ENCODE measurements at places on chromosomes 4 and X.

- DNase-seq = no peak
Measured at GRCh38 chr4:91256043-91256442, 1047.7 kb upstream of the GRID2 start.

GRCh38 chr4:40306976-40307375 is 28.2 kb upstream of the CHRNA9 start:
- no peak for DNase-seq

DNA sequence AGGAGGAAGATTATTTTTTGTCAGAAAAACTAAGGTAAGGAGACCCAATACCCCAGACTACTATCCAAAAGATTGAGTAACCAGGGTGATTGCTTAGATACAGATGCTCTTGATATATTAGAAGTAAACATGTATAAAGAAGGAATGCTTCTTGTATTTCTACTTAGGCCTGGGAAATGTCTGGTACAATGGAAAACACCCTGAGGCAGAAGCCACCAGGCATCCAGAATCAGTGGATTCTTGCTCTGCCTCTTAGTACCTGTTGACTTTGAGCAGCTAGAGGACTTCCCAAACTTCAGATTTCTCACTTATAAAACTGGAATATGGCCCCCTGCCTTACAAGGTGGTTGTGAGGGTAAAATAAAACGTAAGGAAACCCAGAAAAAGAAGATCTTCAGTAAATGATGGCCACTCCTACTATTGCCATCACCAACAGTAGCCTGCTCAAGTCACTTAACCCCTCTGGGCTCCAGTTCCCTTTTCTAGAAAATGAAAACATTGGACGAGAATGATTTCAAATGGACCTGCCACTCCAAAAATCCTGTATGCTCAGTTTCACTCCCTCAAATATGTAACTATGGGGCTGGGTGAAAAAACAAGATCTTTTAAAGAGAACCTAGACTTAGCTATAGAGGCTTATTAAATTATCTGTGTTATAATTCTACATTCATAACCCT is 56.6 kb downstream of the AMELX start:
- DNase-seq = no peak

DNA sequence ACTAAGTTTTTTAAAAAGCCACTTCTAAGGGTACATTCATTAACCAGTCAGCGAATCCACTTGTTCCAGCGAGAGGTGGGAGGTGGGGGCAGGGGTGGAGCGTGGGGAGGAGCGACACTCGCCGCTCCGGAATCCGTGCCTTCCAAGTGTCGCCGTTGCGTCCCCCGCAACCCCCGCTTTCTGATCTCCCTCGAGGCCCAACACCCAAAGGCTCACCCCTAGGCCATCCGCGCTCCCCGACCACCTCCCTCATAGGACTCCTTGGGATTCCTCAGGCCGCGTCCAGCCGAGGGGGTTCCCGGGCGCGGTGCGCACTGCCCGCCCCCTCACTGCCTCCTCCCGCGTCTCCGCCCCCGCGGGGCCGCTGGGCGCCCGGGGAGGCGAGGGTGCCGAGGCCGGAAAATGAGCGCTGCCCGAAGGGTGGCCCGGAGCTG is 108.1 kb upstream of the STOX2 start:
- DNase-seq = no peak

DNA sequence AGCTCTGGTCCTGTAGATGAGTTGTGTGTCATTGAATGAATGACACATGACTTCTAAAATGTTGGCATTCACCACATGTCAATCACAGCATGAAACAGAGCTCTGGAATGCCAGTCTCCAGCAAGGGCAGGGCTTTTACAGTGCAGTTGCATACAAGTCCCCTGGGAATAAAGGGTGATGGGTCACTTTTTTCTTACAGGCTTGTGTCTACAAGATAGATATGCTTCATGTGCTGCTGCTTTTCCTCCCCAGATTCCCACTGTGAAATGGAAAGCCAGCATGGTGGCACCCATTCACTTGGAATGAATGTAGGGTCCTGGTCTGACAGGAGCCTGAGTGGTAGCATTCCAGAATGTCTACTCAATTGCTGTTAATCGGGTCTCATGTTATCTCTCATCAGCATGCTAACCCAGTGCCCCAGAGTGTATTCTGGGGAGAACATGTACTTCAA is 159.1 kb upstream of the KIT start:
- peak; percentile 64 for DNase-seq

GRCh38 chrX:114976292-114976691 is 41.1 kb downstream of the IL13RA2 start:
- peak; percentile 69 for DNase-seq

DNA sequence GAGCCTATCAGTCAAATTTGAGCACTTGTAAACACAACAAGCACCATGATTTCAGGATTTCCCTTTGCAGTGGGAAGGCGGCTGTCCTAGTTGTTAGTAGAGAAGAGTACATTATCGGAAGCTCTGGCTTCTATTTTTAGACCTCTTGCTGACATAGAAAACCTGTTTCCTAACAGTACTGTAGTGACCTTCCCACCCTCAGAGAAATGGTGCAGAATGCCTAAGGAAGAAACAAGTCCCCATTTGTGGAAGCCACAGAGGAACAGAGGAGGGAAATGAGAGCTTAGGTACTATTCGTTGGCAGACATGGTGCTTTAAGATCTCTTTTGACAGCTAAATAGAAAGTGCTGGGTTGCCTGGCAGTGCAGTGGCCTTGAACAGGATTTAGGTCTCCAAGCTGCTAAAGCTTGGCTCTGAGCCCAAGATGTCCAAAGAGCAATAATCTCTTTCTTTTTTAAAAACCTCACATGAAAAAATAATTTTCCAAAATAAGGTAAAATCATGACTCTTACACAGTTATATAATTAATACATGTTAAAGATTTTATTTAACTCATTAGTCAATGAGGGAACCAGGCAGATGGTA is 24.9 kb downstream of the GLRA2 start:
- no peak for DNase-seq

- DNase-seq = peak; percentile 59
Measured at GRCh38 chr4:102608190-102608589, 107.0 kb downstream of the NFKB1 start.
